ENCODE measurements at places on chromosomes 16 and 17.

DNA sequence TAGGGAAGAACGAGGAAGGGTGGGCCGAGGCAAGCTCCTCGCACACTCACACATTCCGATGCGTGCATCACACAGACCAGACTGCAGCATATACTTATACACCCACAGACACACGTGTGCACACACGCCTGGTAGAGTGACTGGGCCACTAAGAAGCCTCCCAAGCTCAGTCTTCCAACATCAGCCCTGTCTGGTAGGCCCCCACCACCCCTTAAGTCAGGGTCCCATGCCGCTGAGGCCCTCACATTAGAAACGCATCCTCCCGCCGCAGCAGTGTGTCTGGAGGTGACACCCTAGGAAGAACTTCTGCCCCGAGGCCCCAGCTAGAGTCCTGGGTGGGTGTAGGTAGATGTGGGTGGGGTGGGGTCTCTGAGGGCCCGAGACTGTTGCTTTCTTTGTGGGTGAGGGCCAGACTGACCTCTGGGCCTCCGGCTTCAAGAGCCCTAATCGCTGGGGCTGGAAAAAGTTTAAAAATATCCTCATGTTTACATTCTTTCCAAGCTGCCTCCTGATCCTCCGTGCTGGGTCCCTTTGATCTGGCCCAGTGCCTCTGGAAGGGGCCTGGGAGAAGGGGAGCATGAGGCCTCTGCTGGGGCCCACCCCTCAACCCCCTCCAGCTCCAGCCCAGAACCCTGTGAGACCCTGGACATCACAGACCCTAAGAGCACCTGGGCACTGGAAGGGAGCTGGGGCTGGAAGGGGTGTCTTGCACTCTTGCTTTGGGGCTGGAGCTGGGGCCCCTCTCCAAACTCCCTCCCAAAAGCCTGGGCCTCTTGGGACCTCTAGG, 13.6 kb downstream of the CDH16 start:
- DNase-seq: no peak

GRCh38 chr16:61969077-61969382, 67.2 kb downstream of the CDH8 start:
- DNase-seq: no peak

GRCh38 chr16:80150978-80151721, 389.6 kb upstream of the DYNLRB2 start:
- no peak for DNase-seq

DNA sequence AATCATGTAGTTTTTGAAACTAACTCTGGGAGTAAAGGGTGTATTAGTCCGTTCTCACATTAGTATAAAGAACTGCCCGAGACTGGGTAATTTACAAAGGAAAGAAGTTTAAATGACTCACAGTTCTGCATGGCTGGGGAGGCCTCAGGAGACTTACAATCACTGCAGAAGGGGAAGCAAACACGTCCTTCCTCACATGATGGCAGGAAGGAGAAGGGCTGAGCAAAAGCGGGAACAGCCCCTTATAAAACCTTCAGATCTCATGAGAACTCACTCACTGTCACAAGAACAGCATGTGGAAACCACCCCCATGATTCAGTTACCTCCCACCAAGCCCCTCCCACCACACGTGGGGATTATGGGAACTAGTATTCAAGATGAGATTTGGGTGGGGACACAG, 256.5 kb upstream of the TNRC6C start:
- DNase-seq: no peak

DNA sequence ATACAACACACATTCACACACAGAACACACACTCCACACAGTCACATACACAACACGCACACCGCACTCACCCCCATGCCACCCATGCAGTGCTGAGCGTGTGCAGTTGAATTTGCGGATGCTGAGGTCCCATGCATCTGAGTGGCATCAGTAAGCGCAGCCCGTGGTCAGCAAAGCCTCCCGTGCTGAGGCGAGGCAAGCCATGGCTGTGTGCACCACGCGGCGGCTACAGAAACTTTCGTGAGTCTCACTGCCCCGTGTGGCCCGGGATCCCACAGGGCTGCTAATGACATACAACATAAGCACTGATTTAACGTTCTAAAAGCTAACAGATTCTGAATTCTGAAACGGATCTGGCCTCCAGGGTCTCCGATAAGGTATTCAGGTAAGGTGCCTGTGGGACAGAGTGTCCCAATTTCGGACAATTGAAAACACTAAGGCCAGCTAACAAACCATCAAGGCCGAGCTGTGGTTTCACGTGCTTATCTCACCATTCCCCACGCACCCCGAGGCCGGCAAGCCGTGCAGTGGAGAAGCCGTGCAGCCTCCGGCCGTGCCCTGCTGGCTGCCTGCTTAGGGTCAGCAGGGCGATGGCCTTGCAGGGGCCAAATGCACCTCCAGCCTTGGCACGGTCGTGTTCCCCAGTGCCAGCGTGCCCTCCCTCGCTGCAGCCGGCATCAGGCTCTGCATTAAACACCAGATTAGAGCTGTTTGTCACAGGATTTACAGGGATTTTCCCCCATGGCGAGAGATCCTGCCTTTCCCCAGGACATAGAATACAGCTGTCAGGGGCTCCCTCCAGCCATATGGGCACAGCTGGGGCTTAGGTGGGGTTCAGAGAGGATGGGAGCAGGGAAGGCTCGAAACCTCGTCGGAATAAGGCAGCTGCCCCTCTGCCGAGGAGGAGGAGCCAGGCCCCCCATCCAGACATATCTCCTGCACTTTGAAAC, 191.7 kb downstream of the C16orf95 start:
- DNase-seq: no peak

DNA sequence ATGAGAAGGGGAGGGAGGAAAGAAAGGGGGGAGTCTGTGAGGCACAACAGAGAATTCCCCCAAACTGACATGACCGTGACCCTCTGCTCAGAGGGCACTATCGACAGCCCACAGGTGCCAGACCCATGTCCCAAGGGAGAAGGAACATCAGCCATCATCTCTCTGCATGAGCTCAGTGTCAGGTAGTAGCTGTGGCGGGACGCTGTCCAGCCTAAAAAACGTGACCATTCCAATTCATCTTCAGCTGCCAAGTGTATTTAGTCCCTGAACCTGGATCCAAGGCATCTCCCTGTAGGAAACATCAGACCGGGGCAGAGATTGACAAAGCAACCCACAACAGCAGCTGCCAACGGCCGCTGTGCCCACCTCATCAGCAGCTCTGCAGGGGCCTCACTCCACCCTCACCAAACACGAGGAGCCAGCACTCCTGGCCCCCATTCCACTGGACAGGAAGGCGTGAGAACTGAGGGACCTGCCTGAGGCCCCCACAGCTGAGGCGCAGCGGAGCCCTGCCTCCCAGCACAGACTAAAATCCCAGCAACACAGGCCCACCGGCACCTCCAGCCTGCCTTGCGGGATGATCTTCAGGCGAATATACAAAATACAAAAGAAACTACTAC, 8.6 kb downstream of the TAF1C start:
- DNase-seq: no peak

GRCh38 chr17:31261601-31262000, 35.4 kb downstream of the OMG start:
- DNase-seq: no peak

DNA sequence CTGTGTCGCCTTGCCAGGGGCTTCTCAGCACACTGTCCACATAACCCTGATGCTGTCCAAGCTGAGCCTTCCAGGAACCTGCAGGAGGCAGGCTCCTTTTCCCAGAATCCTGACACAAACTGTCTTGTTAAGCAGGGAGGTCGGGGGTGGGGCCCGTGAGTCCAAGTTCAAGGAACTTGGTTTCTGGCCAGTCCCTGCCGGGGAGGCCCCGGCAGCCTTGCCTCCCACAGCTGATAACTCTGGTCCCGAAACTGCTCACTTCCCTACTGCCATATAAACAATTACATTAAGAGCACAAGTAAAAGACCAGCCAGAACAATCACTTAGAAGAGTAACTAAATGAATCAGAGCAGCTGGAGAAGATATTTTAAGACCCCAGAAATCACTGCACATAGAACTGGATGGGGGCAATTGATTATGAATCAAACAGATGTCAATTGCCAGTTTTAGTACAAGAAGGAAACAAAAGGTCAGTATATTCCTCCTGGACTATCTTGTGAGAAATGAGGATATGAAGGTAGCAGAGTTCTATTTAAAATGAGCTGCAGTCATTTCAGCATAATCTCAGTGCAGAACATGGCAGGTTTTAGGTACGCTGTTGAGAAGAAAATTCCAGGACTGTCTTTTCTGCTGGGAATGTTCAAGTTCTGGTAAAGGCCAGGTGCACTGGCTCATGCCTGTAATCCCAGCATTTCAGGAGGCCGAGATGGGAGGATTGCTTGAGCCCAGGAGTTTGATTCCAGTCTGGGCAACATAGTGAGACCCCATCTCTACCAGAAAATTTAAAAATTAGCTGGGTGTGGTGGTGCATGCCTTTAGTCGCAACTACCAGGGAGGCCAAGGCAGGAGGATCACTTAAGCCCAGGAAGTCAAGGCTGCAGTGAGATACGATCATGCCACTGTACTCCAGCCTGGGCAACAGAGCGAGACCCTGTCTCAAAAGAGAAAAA, 169.8 kb downstream of the PITPNC1 start:
- DNase-seq: no peak

DNA sequence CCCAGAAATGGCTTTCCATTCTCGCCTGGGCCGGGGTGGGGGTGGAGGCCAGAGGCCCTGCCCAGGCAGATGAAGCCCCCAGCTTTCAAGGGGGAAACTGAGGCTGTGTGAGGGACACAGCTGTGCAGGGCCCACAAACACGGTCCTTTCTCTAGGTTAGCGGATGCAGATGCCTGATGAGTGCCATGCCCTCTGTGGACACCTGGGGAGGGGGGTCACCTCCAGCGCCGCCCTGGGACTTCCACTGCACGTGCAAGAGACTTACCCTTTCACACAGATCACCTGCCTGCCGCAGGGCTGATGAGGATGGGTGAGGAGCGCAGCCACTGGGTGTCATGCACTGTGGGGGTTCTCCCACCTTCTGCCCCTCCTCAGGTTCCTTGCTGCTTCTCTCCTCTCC, 2.6 kb upstream of the ANTKMT start:
- DNase-seq: no peak

DNA sequence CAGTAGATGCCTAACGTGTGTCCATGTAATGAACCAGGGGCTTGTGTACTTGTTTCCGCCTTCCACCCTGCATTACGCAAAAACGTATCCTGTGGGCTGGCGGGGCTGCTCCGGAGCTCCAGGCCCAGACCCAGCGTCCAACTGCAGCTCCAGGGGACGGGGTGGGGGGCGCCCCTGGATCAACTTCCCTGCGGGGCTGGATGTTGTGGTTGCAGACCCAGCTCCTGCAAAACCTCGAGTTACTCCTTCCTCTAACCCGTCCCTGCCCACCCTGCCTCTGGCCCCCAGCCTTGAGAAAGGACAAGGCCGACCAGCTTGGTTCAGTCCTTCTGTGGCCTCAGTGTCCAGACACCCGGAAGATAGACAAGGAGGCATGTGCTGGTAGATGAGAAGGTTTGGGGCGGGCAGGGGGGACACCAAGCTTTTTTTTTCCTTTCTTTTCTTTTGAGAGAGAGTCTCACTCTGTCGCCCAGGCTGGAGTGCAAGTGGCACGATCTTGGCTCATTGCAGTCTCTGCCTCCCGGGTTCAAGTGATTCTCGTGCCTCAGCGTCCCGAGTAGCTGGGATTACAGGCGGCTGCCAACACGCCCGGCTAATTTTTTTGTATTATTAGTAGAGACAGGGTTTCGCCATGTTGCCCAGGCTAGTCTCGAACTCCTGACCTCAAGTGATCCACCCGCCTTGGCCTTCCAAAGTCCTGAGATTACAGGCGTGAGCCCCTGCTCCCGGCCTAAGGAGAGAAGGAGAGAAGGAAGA, 731 bp upstream of the EXOC7 start:
- no peak for DNase-seq

- no peak for DNase-seq
Measured at GRCh38 chr16:48317614-48318315, 67.4 kb downstream of the SIAH1 start.

DNA sequence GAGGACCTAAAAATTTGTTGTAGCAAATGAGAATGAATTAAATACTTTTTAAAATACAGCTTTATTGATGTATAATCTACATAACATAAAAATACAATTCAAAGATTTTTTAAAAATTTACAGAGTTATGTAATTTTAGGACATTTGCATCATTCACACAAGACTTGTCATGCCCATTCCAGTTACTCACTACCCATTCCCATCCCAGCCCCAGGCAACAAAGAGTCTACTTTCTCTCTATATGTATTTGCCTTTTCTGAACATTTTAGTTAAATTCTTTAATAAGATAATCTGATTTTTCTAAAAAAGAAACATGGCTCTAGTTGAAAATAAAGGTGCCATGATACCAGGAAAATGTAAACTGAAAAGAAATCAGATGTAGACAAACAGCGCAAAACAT, 354.2 kb downstream of the PMP22 start:
- DNase-seq: no peak

DNA sequence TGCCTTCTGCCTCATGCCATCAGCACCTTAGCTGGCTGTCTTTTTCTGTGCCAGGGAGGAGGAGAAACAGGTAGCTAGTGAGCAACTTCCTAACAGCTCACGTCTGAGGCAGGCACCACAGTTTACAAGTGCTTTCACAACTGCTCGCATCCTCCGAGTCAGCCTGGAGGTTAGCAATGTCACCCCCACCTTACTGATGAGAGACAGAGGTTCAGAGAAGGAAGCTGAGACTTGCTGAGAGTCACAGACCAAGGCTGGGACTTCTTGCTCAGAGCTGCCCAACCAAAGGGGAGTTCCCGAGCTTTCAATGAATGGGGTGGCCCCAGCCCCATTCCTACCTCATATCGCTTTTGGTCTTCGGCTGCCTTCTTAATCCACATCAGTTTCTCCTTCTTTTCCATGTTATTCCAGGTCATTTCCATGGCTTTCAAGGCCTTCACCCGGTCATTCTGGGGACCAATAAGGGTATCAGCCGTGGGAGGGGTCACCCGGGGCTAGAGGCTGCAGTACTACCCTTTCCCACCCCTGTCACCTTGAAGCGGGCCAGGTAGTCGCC, 9.6 kb downstream of the UBTF start:
- DNase-seq: no peak

- no peak for DNase-seq
Measured at GRCh38 chr16:85829751-85830445, 30.4 kb downstream of the COX4I1 start.

- no peak for DNase-seq
Measured at GRCh38 chr17:69558796-69559195, 144.3 kb downstream of the MAP2K6 start.

GRCh38 chr16:64933885-64934284, 188.0 kb downstream of the CDH11 start:
- DNase-seq: no peak

- DNase-seq: no peak
Measured at GRCh38 chr16:81071805-81072204, 5.2 kb downstream of the C16orf46 start.

DNA sequence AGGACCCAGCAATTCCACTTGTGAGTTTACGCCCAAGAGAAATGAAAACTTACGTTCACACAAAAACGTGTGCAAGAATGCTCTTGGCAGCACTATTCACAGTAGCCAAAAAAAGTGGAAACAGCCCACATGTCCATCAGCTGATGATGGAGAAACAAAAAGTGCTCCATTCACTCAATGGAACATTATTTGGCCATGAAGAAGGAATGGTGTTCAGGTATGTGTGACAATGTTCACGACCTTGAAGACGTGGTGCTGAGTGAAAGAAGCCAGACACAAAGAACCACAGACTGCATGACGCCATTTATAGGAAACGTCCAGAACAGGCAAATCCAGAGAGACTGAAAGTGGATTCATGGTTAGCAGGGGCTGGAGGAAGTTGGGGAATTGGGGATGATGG, 84.9 kb downstream of the ZDHHC7 start:
- no peak for DNase-seq
